ENCODE measurements at places on chromosomes 6 and 20.

DNA sequence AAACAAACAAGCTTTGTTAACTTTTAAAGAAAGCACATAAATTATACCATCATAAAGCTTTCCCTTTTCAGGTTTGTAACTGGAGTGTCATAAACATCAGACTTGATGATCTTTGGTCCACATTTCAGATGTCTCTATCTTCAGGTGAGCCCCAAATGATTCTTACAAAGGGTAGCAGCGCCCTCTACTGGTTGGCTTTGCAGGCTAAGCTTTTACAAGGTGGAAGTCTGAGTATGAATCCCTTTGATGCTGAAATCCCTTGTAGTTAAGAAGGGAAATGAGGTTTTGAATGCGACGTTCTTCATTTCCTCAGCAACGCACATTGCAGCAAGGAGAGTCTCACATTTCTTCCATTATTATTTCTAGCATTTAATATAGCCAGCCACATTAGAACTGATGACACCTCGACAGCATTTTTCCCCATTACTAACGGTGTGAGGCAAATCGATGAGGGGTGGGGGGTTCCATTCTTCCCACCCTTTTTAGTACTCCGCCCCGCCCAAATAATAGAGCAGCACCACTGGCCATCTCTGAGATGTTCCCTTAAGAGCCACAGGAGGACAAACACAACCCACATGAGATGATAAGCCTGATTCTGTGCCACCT, 126.3 kb upstream of the NT5E start:
- peak; percentile 72 for DNase-seq

DNA sequence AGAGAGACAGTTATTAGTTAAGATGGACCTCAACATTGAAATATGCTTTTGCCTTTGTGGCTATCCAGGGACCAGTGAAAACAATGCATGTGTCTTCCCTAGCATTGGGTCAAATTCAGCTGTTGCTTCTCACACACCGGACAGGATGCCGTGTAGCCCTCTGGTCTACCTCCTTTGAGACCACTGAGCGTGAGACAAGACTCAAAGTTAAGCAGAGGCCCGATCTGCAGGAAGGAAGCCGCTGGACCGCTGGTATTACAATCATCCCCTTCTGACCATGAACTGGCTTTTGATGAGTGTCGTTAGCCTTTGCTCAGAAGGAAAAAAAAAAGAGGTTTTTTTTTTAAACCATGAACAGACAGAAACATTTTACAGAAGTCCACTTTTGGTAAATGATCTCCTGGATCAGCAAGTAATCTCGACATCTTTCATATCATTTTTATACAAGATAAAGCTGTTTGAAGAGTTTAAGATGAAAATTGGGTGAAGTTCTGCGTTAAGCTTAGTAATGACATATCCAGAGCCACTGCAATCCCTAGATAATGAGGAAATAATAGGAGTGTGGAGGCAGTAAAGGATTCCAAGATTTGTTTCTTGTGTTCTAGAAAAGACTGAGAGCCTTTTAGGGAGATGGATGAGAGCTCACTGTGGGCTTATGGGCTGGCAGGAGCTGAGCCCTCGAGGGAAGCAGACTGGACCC, 622.8 kb downstream of the QKI start:
- DNase-seq, result no peak

DNA sequence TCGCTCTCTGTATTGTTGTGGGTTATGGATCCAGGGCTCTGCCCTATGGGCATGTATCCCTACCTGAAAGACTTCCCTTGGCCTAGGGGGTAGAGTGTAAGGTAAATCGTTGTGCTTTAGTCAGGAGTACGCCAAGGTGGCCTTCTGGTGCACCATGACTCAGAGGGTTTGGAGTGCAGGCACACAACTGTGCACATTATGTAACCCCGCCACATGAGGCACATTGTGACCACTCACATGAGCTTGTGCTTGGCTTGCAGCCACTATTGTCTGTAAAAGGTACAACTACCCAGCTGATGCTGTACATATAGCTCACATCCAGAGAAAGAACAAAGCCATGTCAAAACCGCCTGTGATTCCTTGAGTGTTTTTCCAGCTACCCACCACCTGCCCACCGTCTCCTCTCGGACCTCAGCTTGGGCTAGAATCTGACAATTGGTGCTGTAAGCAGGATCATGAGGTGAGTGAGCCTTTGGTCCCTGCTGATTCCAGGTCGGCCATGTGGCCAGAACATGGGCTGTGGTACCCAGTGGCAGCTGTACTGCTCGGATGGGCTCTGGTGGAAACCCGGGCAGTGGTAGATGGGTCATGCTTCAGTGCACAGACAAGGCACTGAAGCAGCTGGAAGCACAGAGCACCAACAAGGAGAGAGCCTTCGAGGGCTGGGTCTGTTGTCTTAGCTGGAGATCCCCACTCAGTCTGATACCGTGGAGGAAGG, 33.8 kb downstream of the HDDC2 start:
- no peak for DNase-seq

DNA sequence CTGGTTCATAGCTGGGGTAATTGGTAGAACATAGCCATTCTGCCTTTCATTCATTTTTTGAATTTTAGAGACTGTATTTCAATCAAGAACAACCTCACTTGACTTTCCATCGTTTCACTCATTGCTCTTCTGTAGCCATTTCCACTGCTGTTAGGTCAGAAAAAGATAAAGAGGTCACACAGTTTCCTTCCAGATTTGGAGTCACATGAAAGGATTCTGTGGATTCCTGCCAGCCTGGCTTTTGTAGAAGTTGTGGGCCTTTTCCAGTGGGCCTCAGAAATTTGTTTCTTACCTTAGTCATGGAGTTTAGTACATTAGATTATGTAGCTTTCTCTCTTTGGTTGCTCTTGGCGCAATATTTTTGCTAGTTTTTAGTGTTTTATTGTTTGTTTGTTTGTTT, 157.8 kb downstream of the SASH1 start:
- no peak for DNase-seq

- no peak for DNase-seq
Measured at GRCh38 chr6:130453230-130453629, 87.4 kb downstream of the TMEM200A start.

GRCh38 chr20:43188234-43188653, 1.5 kb downstream of the PTPRT start:
- no peak for DNase-seq

- no peak for DNase-seq
Measured at GRCh38 chr20:45607810-45608209, 21.7 kb upstream of the WFDC10A start.

DNA sequence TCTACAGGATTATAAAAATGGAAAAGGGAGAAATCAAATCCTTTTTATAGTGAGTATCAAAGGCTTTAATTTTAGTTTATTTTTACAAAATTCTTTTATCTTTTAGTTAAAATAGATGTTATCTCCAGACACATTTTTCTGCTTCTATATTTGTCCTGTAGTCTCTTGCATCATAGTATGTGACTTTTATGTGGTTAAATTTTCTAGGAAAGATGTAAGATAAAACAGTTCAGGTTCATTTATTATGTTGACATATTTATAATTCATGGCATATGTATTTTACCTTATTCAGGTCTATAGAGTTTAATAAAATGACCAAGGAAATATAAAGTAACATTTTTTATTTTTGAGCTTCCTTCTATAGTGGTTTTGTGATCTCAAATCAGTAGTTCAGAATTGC, 52.7 kb upstream of the PRL start:
- no peak for DNase-seq

GRCh38 chr20:38957915-38958485, 4.1 kb upstream of the DHX35 start:
- DNase-seq, result no peak

- DNase-seq, result no peak
Measured at GRCh38 chr6:4671587-4672115, 104.6 kb upstream of the CDYL start.

Data from activated CD4-positive, alpha-beta T cell treated with anti-CD3 and anti-CD28 coated beads for 24 hours (primary cell).